ENCODE measurements at places on chromosomes 1 and 21.

DNA sequence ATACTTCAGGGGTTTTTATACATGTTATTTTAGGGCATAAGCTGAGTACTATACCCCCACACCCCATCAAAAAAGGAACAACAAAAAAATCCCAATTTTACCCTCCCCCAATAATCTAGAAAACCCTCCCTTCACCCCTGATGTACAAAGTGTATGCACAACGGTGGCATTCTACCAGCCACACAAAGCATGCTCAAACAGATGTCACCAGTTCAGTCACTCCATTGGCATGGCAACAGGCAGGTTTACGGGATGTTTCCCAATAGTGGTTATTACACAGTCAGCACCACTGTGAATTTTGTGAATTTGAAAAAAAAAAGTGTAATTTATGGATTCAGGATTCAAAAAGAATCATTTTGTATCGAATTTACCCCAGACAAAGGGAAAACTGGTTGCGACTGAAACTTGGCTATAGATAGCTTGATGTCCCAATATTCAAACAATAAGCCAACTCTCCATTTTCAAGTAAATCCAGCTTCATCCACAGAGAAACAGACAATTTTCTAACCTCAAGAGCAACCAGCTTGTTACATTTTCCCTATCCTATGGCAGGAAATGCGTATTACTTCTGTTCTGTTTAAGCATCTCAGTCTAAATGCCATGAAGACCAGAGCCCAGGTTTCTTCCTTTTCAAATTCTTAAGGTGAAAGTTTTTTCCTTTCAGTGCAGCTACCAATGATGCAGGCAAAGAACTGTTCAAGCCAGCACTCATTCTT lies 34.0 kb upstream of the SLC45A3 start:
- no peak for DNase-seq

- DNase-seq, result no peak
Observed at GRCh38 chr1:179872558-179872957, 5.0 kb downstream of the TOR1AIP2 start.

DNA sequence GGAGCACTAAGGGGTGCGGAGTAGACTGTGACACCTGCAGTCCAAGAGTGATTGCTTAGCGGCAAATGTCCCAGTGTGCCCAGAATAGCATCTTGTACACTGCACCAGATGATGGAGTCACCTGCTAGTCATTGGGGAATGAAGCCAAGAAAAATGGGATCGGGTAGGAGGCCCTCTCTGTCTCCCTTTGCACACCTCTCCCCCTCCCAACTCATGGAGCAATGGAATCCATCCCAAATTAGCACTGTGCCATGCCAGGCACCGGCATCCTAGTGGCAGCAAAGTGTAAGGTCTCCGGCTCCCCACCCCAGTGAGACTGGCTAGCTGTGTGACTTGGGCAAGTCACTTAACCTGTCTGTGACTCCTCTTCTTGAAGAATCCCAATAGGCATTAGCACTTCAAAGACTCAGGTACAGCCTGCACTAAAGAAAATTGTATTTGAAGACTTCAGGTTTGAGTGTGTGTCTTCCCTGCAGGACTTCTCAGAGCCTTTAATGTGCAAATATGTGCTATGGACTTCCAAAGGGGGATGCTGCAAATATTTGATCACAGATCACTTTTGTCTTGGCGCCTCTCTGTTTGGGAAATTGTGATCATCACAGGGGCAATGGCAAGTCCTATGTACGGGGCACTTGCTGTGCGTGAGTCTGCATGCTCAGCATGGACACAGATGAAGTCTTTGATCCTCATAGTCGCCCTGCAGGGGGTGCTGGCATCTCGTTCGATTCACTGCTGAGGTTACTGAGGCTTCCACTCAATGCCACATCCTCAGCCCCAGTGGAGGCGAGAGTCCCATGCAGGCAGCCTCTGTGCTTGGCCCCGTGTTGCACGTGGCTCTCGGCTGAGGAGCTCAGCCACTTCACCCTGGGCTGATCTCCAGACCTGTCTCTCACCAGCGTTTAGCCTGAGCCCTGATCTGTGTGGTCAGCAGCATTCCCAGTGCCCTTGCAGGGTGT lies 272.9 kb upstream of the C1orf174 start:
- no peak for DNase-seq

DNA sequence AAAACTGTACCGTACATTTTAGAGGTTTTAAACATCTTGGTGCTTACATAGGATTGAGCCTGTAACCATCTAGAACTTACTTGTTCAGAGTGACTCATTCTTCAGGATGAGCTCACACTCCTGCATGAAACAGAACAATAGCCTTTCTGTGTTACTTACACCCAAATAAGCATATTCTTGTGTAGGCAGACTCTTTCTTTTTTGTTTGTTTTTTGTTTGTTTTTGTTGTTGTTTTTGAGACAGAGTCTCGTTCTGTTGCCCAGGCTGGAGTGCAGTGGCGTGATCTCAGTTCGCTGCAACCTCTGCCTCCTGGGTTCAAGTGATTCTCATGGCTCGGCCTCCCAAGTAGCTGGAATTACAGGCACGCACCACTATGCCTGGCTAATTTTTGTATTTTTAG lies 3.8 kb upstream of the CA6 start:
- DNase-seq, result no peak

- no peak for DNase-seq
Observed at GRCh38 chr1:40477678-40478053, 576 bp downstream of the ZFP69 start.

All from stimulated activated CD4-positive, alpha-beta T cell treated with anti-CD3 and anti-CD28 coated beads, TNF-alpha, amount 100 ng/mL, for 4 hours (primary cell).